Activated CD8-positive, alpha-beta memory T cell treated with anti-CD3 and anti-CD28 coated beads, Interleukin-2, amount 50 U/mL, for 4 hours (primary cell): ENCODE measurements at places on chromosomes 5 and 9.

DNA sequence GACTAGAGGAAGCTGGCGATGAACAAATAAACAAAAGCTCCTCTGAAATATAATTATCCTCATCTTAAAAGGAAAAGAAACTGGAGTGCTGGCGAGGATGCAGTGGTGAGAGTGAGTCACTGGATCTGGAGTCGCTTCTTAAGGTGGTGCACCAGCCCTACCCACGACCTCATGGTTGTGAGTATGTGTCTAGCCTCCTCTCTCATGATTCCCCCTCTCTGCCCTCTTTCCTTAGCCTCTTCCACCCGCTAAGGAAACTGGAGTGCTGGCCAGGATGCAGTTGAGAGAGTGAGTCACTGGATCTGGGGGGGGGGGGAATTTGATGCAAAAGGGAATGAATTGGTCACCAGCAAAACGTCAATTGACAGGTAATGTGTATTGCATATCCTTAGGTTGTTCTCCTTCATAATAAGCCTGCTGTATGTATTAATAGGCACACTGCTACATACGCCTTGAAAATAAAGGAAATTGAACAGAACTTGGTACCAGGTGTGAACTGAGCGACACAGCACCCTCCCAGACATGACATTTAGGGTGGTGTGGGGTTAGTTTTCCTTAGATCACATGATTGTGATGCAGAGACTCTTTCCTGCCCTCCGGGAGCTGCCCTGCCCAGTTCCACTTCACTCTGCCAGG, 36.3 kb upstream of the EBF1 start:
- no peak for DNase-seq

DNA sequence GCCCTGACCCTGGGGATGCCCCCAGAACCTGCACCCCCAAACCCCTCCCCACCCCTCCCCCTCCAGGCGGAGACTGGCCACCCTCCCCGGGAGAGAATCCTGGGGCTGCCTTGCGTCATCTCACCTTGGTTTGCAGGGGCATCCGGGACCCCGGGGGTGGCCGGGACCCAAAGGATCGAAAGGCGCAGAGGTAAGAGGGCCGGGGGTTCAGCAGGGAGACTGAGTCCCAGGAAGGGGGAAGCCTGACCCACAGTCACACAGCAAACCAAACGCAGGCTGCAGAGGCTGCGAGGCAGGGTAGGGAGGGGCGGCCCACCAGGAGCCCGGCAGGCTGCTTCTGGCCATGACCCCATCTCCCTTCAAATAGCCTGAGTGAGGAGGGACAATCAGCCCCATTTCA, 33.8 kb upstream of the ORM1 start:
- peak; percentile 7 for DNase-seq

DNA sequence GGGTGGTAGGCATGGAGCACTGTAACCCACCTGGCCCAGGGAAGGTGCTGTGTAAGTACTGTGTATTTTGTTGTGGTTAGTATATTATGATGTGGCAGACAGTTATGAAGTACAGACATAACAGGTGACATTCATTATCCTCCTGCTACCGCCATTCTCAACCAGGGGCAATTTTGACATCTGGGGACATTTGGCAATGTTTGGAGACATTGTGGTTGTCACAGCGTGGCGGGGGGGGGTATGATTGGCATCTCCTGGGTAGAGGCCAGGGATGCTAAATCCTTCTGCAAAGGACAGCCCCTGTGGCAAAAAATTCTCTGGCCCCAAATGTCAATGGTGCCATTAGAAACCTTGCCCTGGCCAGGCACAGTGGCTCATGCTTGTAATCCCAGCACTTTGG, 9.8 kb upstream of the RPL26L1 start:
- DNase-seq = no peak

- no peak for DNase-seq
Measured at GRCh38 chr5:228886-229285, 10.8 kb downstream of the SDHA start.

DNA sequence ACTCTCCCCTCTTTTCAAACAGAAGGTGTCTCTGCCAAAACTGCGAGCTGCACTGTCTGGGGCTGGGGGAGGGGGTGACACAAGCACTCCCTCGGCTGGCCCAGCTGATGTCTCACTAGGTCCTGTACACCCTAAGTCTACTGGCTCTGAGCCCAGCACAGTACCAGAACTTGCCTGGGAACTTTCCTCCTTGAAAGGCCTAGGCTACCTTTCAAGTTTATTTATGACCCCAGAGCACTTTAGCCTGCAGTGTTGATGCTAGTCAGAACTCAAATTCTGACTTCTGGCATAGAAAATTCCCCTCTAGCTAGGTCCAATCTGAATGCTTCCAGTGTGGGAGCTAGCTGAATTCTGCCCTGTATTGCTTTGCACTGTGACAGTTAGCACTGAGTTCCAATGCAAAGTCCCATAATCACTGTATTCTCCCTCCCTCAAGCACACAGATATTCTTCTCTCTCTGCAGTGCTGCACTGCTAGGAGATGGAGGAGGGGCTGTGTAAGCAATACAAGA, 10.5 kb downstream of the LURAP1L start:
- DNase-seq = no peak

DNA sequence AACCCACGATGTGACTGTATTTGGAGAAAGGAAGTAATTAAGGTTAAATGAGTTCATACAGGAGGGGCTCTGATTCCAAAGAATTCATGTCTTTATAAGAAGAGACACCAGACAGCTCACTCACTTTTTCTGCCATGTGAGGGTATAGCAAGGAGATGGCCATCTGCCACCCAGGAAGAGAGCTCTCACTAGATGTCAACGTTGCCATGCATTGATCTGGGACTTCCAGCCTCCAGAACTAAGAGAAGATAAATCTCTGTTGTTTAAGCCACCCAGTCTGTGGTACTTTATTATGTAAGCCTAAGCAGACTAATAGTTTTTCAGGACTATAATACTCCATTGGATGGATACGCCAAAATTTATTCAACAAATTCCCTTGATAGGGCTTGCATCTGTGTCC, 89.8 kb upstream of the RAD23B start:
- no peak for DNase-seq

- DNase-seq = no peak
Measured at GRCh38 chr5:651296-652022, 39.3 kb downstream of the CEP72 start.

DNA sequence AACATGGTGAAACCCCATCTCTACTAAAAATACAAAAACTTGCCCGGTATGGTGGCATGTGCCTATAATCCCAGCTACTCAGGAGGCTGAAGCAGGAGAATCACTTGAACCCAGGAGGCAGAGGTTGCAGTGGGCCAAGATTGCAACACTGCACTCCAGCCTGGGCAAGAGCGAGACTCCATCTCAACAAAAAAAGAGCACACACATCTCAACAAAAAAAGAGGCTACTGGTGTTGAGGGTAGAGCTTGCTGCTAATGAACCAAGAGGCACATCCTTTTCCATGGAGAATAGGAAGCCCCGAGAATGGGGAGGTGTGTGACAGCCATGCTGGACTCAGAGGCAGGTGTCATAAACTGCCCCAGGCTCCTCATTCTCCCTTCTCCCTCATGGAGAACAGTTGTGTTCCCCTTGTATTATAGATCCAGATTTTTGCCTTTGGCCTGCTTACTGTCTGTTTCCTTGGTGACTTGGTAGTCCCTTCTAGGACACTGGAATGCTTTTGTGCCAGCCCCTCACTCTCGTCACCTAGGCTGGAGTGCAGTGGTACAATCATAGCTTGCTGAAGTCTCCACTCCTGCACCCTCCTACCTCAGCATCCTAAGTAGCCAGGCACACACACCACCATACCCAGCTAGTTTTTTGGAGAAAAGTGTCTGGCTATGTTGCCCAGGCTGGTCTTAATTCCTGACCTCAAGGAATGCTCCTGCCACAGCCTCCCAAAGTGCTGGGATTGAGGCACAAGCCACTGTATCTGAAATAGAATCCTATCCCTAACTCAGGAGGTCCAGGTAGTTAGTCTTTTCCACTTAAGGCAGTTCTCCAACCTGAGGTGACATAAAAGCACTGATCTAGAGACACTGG, 5.1 kb downstream of the RPL12 start:
- DNase-seq = no peak

DNA sequence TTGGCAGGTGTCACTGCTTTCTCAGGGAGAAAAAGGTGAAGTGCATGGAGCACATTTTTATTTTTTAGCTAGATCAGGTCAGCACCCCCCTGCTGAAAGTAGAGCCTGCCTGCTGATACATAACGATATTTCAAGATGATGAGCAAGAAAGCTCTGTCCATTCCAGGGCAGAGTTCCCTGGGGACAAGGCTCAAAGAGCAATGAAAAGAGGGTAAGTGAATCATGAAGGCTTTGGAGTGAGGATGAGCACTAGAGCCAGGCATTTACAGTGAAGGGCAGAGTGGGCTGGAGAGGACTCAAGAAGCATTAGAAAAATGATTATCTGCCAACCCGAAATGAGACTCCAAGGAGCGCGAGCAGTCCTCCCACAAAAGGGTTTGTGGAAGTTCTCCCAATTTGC, 345.7 kb downstream of the TLE4 start:
- no peak for DNase-seq

GRCh38 chr9:120724757-120725400, 10.6 kb upstream of the MEGF9 start:
- no peak for DNase-seq

GRCh38 chr9:4973246-4973645, 11.8 kb upstream of the JAK2 start:
- no peak for DNase-seq

DNA sequence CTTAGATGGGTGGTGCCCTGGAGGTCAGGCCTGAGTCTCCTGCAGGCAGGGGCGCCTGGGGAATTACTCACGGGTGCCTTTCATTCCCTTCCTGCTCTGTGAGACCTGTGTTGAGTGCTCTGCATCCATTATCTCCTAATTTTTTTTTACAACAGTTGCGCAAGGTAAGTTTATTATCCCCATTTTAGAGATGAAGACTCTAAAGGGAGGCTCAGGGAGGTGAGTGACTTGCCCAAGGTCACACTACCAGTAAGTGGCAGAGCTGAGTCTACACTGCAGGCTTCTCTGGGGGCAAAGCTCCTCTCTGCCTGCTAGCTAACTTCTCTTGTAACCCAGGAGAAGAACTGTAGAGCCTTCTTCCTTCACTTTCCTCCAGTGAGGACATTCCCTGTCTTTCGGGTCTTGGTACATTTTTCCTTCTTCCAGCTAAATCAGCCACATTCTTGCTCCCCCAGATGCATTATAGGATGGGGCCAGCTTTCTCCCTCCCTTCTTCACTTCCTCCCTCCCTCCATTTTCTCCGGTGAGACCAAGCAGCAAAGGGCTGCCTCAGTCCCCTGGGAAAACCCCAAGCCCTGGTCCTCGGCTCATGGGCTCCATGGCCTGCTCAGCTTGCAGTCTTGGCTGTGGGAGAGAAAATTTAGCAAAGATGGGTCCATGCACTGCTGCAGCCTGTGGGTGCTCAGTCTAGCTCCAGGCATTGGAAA, 1.8 kb downstream of the PRR7 start:
- no peak for DNase-seq

- no peak for DNase-seq
Measured at GRCh38 chr9:19568946-19569345, 160.1 kb downstream of the ACER2 start.

- DNase-seq = no peak
Measured at GRCh38 chr5:99032234-99033013, 103.6 kb upstream of the CHD1 start.

- no peak for DNase-seq
Measured at GRCh38 chr9:137829260-137829996, 48.2 kb upstream of the CACNA1B start.

GRCh38 chr5:120093178-120093577, 370.9 kb upstream of the PRR16 start:
- DNase-seq = no peak

- no peak for DNase-seq
Measured at GRCh38 chr5:11650936-11651335, 253.3 kb downstream of the CTNND2 start.

DNA sequence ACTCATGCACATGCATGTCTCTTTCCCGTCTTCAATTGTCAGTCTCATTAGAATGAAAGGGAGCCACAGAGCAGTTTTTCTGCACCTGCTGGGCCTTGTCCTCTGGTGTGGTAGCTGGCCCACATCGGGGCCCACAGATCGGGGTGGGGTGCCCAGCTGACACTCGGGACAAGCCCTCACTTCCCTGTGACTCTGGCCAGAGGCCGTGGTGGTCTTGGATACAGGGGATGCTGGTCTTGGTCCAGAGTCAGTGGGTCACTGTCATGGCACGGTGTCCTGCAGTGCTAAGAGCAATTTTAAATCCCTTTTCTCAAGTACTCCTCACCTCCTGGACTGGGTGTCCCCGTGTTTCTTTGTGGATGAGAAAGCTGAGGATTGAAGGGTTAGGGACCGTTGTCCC, 193.2 kb downstream of the CACNA1B start:
- DNase-seq = no peak

GRCh38 chr9:129270205-129270604, 92.1 kb upstream of the IER5L start:
- DNase-seq = no peak

GRCh38 chr9:113395000-113395861, 5.9 kb downstream of the ALAD start:
- DNase-seq = no peak

GRCh38 chr5:103410172-103410571, 151.6 kb downstream of the MACIR start:
- DNase-seq = no peak

DNA sequence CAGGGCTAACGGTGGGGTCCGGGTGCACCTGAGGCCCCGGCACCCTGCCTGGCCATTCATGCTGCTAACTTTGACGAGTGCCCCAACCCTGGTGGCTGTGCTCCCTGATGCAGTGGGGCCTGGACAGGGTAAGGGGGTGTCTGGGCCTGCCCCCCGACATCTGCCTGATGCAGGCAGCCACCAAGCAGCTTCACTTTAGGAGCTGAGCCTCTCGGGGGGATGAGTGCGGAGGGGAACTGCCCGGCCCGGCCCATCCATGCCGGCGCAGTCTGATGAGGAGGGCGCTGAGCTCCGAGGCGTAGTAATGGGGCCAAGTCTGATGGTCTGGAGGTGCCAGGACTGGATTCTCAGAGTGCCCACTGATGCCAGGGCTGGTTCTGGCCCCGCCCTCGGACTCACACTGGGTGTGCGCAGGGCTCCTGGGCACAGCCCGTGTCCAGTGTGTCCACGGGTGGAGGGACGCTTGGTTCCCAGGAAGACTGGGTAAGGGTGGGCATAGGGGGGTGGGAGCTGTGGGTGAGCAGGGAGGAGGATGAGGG, 16.5 kb downstream of the DNLZ start:
- no peak for DNase-seq

- DNase-seq = no peak
Measured at GRCh38 chr9:33184963-33185362, 17.8 kb upstream of the B4GALT1 start.

DNA sequence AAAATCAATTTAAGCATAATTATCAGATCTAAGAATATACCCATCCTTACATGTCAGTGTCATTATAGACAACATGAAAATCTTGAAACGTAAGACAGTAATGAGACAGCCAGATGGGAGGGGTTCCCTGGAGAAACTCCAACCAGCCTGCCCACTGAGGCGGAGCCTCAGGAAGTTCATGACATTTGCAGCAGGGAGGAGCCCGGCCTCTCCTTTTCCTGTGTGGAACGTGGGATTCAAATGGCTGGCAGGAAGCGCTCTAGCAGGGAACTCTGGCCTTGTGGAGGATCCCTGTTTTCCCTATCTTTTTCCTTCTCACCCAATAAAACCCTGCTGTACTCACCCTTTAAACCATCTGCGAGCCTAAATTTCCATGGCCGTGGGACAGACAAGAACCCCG, 176.6 kb upstream of the KCNN2 start:
- DNase-seq = no peak

GRCh38 chr5:79025054-79025472, 40.0 kb upstream of the ARSB start:
- peak; percentile 48 for DNase-seq

- no peak for DNase-seq
Measured at GRCh38 chr9:127407492-127407843, 10.5 kb downstream of the SLC2A8 start.

GRCh38 chr5:31537851-31538250, 5.8 kb downstream of the C5orf22 start:
- DNase-seq = no peak
